Activated CD4-positive, alpha-beta T cell treated with anti-CD3 and anti-CD28 coated beads for 36 hours (primary cell): ENCODE measurements at places on chromosomes 5 and 9. TPM values are rescaled to one million over a fixed set of nuclear protein-coding genes. Genes with fewer than 3 reads are reported as not detected.

Gene TRAPPC13
- 20.7 TPM for total RNA-seq

Gene CDH18
- total RNA-seq, result not detected

Gene PRDM9
- not detected for total RNA-seq

DNA sequence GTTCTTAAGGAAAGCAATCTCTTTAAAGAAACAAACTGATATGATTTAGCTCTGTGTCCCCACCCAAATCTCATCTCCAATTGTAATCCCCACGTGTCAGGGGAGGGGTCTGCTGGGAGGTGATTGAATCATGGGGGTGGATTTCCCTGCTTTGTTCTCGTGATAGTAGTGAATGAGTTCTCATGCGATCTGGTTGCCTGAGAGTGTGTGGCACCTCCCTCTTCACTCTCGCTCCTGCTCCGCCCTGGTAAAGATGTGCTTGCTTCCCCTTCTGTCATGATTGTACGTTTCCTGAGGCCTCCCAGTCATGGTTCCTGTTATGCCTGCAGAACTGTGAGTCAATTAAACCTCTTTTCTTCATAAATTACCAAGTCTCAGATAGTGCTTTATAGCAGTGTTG lies 412.7 kb upstream of the SMC2 start:
- DNase-seq, result no peak

- DNase-seq, result no peak
Measured at GRCh38 chr5:107533910-107534876, 136.5 kb downstream of the EFNA5 start.

DNA sequence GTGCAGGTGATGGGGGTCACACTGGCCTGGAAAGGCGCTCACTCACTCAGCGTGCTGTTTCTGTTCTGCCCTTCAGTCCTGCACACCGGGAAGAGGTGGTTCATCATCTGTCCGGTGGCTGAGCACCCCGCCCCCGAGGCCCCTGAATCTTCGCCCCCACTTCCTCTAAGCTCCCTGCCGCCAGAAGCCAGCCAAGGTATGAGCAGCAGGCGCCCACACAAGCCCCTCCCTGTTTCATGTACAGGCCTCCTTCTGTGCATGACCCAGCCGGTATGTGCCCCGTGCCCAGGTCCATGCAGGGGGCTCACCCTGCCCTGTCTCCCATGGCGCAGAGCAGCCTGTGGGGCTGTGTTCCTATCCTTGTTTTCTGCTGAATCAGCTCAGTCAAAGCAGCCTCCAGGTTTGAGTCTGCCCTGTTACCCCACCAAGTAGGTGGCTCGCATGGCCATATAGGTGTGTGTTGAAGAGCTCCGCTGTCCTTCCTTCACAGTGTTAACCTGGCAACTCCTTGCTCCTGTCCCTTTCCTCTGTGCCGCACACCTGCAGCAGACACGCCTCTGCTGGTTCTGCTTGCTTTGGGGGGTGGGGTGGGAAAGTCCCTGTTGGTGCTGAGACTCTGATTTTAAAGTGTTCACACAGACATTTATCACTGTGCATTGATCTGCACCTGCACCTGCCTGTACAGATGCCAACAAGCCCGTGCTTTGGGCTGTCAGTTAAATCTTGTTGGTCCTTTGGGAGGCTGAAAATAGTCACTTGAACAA lies 84.8 kb downstream of the WNK2 start:
- DNase-seq, result peak; percentile 57

- no peak for DNase-seq
Measured at GRCh38 chr5:12910641-12911040, 1006.4 kb upstream of the CTNND2 start.

DNA sequence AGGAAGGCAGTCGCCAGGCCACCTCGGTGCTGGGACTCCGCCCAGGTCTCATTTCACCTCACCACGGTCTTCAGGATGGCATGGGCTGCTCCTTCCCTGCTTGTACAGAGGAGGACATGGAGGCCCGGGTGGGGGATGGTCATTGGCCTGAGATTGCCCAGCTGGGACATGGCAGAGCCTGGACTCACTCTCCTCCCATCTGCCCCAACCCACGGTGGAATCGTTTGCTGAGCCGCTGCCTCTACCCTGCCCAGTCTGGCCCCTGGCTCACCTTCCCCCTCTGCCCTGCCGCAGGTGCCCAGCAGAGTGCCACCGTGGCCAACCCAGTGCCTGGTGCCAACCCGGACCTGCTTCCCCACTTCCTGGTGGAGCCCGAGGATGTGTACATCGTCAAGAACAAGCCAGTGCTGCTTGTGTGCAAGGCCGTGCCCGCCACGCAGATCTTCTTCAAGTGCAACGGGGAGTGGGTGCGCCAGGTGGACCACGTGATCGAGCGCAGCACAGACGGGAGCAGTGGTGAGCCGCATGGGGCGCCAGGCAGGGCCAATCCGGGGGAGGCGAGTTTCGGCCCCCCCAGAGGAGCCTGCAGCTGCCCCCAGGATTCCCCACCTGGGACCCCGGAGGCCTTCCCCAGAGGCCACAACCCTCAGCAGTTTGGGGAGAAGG lies 36.7 kb downstream of the HK3 start:
- DNase-seq, result no peak

- DNase-seq, result no peak
Measured at GRCh38 chr5:176776141-176776865, 34.1 kb upstream of the UNC5A start.

DNA sequence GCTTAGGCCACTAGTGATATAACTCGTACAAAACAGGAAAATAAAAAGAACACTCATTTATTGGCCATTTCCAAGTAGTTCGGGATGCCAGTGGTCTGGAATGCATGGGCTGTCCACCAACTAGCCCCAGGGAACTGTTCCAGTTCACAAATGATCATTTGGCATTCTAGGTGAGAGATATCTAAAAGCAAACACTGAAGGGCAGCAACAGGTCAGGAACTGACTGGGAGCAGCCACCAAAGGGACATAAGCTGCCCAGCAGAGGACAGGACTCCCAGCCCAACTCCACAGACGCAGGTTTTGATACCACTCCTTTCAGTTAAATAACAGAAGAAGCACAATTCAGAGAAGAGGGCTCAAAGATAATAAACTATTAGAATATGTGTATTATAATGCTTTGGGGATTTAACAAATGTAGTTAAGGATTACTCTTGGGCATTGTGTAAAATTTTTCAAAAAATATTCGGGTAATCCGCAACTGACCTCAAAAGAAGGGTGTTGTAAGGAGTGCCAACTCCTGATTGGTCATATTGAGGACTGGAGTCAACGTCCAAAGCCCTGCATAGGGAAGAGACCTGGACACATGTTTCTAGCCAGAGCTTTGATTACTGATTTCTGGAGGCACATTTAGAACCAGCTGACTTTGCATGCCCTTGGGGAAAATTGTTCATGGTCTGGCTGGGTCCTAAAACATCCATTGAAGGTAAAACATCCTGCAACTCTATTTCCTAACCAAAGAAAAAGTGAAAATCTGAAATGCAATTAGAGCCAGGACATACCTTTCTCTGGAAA lies 320.0 kb downstream of the DNAH5 start:
- DNase-seq, result no peak

- DNase-seq, result no peak
Measured at GRCh38 chr5:125277494-125278154, 531.2 kb upstream of the ZNF608 start.

GRCh38 chr5:97854871-97855762 lies 672.1 kb upstream of the RIOK2 start:
- no peak for DNase-seq

DNA sequence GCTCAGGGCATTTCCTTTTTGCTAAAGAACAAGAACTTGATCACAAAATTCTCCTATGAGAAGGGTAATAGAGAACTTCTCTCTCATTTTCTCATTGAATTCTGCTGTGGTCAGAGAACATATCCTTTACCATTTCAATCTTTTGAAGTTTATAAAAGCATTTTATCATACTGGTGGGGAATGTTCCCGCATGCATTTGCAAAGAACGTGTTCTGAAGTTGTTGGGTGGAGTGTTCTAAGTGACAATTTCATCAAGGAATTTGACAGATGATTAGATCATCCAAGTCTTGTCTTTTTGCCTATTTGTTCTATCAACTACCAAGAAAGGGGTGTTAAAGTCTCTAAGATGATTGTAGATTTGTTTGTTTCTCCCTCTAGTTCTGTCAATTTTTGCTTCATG lies 163.4 kb upstream of the FREM1 start:
- DNase-seq, result no peak

DNA sequence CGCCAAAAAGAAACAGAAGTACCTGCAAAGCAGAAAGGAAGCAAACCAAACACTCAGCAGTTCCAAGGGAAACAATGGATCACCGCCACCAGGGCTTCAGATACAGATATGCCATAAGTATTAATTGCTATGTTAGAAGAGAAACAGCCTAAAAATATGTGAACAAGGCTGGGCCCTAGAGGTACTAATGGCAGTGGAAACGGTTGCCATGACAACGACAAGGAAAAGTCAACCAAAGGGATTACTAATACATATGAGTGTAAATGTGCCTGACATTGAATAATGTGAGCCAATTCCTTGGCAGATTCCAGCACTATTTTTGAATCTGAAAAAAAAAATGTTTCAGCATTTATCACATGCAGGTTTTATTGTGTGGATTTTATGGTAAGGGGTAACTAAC lies 75.0 kb downstream of the CAVIN4 start:
- no peak for DNase-seq

DNA sequence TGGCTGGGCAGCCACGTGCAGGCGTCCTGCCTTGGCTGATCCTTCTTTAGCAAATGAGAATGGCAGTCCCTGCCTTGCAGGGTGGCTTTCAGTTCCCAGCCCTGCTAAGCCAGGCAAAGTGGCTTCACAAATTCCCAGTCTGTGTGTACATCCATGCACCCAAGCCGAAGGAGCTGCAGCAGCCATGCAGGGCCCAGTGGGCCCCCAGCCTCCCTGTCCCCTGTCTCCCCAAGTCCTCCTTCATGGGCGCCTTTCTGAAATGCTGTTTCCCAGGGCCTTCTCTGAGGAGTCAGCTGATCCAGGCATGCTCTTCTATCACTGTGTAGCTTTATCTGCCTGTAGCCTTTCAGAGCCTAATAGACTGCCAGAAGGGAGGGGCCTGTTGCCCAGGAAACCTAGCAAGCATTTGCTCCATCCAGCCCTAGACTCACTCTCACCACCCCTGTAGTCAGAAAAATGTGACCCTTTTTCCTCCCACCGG lies 47.4 kb upstream of the SHC3 start:
- DNase-seq, result no peak

- no peak for DNase-seq
Measured at GRCh38 chr9:114216081-114216480, 60.7 kb downstream of the COL27A1 start.
